ENCODE measurements at places on chromosomes 12 and 14.

- no peak for DNase-seq
These were observed 275.7 kb upstream of the PRICKLE1 start for GRCh38 chr12:42865282-42865681.

DNA sequence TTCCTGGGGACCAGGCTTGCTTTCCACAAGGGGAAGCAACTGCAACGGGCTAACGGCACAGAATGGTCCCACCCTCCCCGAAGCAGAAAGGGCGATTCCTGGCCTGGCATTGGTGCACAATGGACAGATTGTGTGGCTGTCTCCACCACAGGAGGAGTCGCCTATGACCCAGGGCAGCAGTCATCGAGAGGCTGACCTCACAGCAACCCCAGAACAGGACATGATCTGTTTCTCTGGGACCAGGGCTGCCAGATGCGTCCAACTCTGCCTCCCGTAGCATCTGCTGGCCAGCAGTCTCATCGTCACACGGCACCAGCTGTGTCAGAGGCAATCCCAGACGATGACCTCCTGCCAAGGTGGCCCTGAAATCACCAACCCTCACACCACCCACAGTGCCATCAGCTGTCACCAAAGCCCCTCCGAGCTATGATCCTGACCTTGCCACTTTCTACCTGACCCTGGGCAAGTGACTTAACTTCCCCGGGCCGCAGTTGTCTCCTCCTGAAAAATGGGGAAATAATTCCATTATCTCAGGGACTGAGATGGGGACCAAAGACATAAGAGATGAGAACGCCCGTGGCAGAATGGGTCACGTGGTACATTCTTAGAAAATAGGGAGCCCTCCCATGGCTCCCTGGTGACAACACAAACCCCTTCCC, 86.7 kb downstream of the CHGA start:
- DNase-seq = no peak

DNA sequence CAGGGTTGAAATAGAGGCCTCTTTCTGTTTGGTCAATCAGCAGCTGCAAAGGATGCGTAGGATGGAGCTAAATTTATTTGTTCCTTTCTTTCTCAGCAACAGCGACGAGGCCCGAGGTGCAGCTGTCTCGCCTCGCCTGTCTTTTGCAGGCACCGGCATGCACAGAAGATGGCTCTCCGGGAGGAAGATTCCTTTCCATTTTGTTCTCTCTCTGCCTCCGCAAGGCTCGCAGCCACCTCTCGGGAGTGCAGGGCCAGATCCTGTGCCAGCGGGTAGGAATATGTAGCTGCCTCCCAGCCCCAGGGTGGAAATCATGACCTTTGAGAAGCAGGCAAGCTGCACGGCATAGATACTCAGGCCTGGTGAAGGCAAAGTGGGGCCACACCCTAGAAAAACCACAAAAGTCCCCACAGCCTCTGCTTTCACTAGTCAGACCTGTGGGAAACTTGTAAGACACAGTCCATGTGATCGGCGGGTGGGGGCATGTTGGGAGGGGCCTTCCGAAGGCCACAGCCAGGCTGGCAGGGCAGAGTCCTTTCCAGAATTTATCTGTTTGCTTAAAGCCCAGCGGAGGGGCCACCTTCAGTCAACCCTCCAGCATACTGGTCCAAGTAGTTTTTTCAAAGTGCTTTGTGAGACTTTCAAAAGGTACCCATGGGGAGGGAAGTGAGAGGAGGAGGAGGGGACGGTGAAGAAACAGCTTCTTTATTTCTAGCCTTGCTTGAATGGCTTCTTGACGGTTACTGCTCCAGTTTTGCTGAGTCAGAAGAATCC, at the start of gene MAP1LC3B2:
Gene MAP1LC3B2, plus strand, starts transcription at position 220 of the 774 bp plus-strand sequence. CDS start 16,562 bp downstream, outside the sequence.
- DNase-seq = no peak

GRCh38 chr14:100573002-100573756, 14.0 kb downstream of the BEGAIN start:
- no peak for DNase-seq

- no peak for DNase-seq
These were observed 98.2 kb downstream of the SRRM4 start for GRCh38 chr12:119079530-119079929.

GRCh38 chr12:109736552-109737108, 23.0 kb downstream of the FAM222A start:
- DNase-seq = no peak

GRCh38 chr14:100762089-100762515, 35.4 kb downstream of the DLK1 start:
- peak; percentile 10 for DNase-seq

DNA sequence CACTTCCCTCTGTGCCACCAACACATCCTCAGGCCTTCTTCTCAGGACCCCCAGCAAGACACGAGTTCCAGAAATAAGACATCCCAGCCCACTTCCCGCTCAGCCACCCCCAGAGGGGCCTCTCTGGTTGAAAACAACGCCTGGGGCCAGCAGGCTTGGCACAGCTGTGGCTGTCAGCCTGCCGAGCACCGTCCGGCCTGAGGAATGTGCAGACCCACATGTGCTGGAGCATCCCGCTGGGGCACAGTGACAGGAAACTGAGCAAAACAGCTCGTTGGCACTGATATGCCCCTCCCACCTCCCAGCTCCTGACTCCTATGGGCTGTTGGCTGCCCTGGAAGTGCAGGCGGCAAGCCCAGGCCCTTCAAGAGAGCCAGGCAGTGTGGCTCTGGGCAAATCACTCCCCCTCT, 1.4 kb downstream of the SYNE3 start:
- no peak for DNase-seq

GRCh38 chr12:66495709-66496108, 183.2 kb downstream of the GRIP1 start:
- DNase-seq = no peak

GRCh38 chr12:67957383-67957782, 31.9 kb upstream of the IFNG-AS1 start:
- DNase-seq = no peak

- no peak for DNase-seq
These were observed 184.2 kb upstream of the DIO3 start for GRCh38 chr14:101377069-101377468.

DNA sequence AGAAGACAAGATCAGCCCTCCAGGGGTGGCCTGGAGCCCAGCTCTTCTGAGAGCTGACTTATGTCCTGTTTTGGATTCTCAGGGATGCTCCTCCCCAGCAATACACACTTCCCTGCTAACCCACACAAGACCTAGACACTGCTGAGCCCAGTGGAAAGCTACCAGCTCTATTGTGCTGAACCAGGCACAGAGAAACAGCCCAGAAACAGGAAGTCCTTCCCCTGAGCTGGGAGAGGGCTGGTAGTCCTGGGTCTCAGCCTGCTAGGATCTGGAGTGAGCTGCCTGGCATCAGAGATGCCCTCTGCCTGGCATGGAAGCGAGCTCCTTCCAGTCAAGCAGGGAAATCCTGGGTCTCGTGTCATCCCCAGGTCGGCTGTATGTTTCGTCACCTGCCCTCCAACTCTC, 1.2 kb upstream of the LAG3 start:
- DNase-seq = no peak

GRCh38 chr14:60220917-60221316, 28.1 kb upstream of the PPM1A start:
- no peak for DNase-seq

DNA sequence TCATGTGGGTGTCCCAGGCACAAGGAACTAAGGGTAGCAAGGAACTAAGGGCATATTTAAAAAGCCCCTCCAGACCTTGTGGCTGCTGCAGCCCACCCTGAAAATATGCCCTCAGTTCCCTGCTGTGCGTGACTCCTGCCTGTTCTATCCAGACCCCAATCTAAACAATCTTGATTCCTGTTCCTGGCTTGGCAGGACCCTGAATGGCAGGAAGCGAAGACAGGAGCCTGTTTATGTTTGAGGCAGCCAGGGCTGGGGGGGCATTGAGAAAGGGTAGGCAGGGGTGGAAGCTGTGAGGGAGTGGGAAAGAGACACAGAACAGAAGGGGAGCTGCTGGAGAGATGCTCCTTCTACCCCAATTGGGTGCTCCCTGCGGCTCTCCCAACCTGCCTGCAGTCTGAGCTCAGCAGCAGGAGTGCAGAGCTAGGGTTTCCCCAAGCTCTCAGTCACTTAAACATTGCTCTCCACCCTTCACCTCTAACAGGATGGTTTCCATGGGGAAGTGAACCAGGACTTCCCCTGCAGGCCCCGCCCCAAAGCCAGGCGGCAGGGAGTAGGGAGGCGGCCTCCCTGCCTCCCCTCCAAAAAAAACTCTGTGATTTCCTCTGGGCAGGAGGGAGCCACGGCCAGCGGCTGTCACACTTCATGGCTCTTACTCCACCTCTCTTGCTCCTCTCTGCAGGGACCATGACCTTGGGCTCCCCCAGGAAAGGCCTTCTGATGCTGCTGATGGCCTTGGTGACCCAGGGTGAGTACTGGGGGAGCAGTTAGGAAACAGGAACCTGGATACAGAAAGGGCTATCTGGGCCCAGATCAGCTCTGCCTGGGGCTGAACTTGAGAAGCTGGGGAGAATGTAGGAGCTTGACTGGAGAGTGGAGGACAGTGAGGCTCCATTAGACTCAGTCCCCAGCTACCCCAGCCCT, 4.7 kb downstream of the ACVRL1 start:
- DNase-seq = no peak

GRCh38 chr12:42236017-42236416, 2.0 kb downstream of the YAF2 start:
- no peak for DNase-seq

DNA sequence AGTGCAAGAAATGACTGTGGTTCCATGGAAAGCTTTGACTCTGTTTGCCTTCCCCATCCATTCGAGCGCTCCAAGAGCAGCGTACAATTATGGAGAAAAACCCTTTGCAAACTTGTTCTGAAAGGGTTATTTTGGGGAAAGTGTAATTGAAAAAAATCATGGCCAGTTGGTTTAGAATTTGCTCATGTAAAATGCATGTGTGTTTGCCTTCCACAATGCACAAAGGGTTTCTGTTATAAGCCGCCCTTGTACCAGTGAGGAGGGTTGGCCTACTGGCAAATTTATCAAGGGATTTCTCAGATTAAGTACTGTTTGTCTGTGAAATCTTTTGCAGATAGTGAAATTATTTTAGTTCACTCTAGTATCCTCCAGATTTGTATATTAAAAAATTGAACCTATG, 62.7 kb upstream of the PELI2 start:
- no peak for DNase-seq

DNA sequence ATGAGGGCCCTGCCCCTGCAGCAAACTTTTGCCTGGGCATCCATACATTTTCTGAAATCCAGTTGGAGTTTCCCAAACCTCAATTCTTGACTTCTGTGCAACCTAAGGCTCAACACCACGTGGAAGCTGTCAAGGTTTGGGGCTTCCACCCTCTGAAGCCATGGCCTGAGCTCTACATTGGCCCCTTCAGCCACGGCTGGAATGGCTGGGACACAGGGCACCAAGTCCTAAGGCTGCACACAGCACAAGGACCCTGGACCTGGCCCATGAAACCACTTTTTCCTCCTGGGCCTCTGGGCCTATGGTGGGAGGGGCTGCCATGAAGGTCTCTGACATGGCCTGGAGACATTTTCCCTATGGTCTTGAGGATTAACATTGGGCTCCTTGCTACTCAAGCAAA, 266.3 kb downstream of the LRIG3 start:
- DNase-seq = no peak

GRCh38 chr12:56086096-56086495, 6.1 kb downstream of the ERBB3 start:
- DNase-seq = no peak

DNA sequence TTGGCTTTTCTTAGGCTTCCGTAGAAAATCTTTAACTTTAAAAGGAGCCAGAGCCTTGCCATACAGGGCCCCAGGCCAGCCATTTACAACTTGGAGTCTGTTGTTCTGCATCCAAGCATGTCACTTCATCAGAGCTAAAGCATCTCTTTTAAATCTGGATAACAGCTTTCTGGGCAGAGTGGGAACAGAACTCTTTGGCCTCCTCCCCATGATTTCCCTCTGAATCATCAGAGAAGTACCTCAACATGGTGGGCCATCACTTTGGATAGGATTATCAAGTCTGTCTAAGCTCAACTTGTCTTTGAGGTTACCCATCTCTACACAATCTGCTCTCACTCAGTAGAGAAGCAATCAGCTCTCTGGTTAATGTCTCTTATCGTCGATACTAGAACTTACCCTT, 170.9 kb downstream of the SLC6A15 start:
- no peak for DNase-seq

DNA sequence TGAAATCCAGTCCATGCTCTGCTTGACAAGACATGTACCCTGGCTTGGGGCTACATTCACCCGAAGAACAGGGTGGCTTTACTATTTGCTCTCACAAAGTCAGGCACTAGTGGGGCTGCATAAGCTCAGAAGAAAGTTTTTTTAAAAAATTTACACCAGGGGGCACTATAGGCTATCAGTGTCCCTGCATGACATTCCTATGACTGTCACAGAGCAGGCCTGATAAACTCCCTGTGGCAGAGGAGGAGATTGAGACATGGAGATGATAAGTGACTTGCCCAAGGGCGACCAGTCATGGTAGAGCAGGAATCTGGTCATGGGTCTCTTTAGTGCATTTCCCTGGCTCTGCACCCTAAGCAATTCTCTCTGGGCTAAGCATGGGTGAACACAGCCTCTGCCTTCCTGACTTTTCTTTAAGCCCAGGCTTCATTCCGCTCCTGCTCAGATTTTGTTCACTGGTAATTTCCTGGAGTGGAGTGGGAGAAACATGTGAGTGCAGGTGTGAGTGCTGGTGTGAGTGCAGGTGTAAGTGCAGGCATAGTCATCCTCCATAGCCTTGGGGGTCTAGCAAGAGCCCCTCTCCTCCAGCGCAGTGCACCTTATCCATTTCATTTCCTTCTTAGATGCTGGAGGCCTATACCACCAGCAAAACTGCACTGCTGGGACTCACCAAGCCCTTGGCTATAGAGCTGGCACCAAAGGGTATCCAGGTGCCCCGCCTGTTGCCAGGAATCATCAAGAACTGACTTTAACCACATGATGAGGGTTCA, 91.6 kb downstream of the DHRS2 start:
- DNase-seq = peak; percentile 5

- peak; percentile 67 for DNase-seq
These were observed 72.4 kb downstream of the USP15 start for GRCh38 chr12:62332598-62332997.

- no peak for DNase-seq
These were observed 25.7 kb downstream of the PMCH start for GRCh38 chr12:102171951-102172350.

DNA sequence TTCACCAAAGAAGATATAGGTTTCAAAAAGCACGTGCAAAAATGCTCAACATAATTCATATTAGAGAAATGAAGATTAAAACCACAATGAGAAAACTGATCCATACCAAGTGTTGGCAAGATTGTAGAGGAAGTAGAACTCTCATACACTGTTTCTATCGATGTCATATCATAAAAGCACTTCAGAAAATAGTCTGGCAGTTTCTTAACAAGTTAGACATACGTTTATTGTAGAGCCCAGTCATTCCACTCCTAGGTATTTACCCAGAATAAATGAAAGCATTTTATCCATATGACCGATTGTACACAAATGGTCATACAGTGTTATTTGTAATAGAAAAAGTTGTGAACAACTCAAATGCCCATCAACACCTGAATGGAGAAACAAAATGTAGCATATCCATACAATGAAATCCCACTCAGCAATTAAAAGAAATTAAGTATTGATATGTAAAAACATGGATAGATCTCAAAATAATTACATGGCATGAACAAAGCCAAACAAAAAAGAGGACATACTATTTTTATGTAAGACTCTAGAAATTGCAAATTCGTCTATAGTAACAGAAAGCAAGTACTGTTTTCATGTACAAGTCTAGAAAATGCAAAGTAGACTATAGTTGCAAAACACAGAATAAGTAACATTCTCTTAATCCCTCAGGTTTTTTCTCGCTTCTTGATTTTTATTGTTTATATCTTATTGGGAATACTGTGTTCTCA, 41.0 kb downstream of the USP15 start:
- DNase-seq = no peak
